ENCODE measurements at places on chromosomes 7 and 10.

- DNase-seq, result no peak
Measured at GRCh38 chr7:92769394-92769699, 67.0 kb downstream of the CDK6 start.

- no peak for DNase-seq
Measured at GRCh38 chr7:74070619-74070921, 13.0 kb upstream of the LIMK1 start.

GRCh38 chr7:155991470-155991869 is 179.2 kb upstream of the SHH start:
- no peak for DNase-seq

GRCh38 chr10:71569775-71570588 is 149.6 kb downstream of the C10orf105 start:
- DNase-seq, result peak; percentile 37

DNA sequence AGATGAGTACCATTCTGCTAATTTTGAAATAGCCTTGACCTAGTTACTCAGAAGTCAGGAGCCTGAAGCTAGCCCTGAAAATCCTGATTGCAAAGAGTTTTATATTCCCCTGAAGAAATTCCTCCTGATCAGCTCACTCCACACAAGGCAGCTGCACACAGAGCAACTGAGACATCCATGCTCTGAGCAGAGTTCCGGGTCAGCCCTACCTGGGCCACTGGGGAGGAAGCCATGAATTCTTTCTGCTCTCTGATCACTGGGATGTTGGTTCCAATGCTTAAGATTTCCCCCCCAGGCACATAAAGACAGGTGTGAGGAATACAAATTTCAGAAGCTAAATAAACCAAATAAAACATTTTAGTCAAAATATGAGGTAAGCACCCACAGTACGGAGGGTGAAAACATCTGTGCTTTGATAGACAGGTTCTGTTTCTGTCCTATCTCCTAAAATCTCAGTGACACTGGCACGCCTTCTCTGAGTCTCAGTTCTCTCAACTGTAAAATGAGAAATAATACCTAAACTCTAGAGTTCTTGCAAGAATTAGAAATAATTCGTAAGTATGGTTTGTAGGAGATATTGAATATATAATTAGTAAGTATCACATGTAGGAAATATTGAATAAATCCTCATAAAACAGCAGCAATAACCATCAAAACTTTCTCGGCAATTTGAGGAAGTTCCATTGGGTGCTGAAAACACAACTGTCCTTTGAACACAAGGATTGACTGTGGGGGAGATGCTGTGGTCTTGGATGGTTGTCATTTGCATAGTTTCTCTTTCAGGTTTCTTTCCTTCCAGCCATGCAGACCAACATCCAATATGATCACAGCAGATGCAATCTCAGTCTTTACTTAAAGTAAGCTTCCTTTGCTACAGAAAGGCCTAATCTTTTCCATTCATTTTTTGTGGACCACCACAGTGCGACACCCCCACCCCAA is 133.0 kb upstream of the TNS3 start:
- no peak for DNase-seq

- no peak for DNase-seq
Measured at GRCh38 chr7:121034929-121035328, 46.4 kb downstream of the CPED1 start.

GRCh38 chr10:86387178-86387794 is 20.7 kb upstream of the GRID1 start:
- DNase-seq, result no peak

DNA sequence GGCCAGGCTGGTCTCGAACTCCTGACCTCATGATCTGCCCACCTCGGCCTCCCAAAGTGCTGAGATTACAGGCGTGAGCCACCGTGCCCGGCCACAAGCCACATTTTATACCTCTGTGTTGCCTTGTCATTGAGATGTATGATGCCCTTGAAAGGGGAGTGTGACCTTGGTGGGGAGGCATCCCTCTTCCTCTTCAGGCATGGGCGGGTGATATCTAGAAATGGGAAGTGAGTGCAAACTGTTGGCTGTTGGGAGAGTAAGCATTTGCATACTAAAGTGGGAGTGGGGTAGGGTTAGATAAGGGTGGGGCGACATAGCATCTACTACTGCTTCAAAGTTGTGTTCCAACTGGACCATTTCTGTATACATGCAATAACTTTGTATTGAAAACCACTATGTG is 20.1 kb downstream of the RP9 start:
- no peak for DNase-seq

- no peak for DNase-seq
Measured at GRCh38 chr10:51313773-51314478, 239.6 kb downstream of the PRKG1 start.

DNA sequence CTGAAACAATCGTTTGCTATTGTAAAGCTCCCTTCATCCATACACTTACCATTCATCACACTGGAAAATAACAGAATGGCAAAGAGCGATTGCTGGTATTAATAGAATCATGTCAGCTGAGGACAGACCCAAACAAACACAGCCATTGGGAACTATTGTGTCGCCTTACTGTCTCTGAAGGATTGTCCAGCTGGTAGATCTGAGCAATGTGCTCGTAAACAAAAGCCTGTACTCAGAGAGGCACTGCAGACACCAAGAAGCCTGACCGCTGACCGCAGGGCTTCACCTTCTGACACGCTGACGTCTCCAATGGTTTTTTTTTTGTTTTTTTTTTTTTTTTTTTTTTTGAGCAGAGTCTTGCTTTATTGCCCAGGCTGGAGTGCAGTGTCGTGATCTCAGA is 151.0 kb upstream of the FRMD4A start:
- no peak for DNase-seq

GRCh38 chr10:37930423-37930822 is 46.0 kb downstream of the ZNF25 start:
- no peak for DNase-seq

Data from activated CD8-positive, alpha-beta memory T cell treated with anti-CD3 and anti-CD28 coated beads for 1 hour (primary cell).